ENCODE measurements at places on chromosomes 12 and 14.

DNA sequence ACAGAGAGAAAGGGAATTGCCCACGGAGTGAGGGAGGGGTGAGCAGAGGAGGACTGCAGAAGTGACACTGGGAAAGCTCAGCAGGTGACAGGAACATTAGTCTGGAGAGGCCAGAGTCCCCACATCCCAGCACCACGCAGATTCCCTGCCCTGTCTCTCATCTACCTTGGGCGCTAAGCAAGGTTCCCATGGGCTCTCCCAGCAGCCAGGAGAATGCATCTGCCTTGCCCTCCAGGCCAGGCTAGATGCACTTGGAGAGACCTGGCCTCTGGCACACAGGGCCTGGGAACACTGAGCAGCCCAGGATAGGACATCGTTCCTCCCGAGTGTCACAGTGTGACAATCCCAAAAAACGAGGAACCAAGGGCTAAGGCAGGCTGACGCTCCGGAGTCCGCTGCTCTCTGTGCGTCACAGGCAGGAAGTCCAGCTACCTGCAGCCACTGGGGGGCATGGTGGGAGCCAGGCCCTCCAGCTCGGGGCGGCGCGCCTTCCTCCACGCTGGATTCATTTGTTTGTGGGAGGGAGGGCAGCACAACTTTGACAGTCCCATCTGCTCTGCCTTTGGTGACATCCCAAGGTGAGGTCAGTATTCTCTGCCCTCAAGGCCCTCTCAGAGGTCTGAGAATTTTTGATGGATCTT lies 5.4 kb upstream of the NGB start:
- DNase-seq, result no peak

- no peak for DNase-seq
Observed at GRCh38 chr12:25743679-25744215, 190.7 kb upstream of the LMNTD1 start.

DNA sequence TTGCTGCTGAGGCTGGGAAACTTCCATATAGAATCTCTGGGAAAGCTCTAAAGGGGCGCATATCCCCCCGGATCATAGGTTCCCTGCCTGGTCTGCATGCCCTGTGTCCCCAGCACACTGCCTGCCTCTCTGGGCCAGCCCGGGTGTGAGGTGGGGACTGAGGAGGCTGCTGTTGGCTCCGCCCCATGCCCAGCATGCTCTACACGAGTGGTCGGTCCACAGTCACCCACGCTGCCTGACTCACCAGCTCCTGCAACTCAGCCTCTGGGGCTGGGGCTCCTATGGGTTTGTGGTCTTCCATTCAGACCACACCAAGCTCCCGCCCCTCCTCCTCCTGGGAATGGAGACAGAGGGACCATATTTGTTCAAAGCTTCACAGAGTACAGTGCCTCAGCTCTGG lies 88.5 kb upstream of the ANO2 start:
- DNase-seq, result no peak

- peak; percentile 56 for DNase-seq
Observed at GRCh38 chr12:68040450-68041075, 51.3 kb downstream of the IFNG-AS1 start.

GRCh38 chr12:52636189-52636588 lies 15.8 kb downstream of the KRT2 start:
- DNase-seq, result no peak

DNA sequence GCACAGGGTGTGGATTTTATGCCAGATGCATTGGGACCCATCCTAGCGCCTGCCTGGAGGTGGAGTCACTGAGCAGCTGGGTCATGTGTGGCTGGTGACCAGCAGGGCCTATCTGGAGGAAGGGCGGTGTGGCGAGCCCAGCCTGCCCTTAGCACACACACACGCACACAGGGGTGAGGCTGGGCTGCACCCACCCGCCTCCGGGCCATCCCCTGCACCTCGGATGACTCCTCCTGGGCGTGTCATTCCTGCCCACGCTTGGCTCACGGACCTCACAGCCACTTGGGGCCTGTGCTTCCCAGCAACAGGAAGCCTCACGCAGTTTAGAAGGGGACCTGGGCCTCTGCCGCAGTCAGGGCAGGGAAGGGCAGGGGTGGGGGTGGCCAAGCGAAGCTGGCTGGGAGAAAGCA lies 36.2 kb upstream of the FZD10 start:
- no peak for DNase-seq

GRCh38 chr12:85352016-85352415 lies 72.0 kb downstream of the ALX1 start:
- no peak for DNase-seq

DNA sequence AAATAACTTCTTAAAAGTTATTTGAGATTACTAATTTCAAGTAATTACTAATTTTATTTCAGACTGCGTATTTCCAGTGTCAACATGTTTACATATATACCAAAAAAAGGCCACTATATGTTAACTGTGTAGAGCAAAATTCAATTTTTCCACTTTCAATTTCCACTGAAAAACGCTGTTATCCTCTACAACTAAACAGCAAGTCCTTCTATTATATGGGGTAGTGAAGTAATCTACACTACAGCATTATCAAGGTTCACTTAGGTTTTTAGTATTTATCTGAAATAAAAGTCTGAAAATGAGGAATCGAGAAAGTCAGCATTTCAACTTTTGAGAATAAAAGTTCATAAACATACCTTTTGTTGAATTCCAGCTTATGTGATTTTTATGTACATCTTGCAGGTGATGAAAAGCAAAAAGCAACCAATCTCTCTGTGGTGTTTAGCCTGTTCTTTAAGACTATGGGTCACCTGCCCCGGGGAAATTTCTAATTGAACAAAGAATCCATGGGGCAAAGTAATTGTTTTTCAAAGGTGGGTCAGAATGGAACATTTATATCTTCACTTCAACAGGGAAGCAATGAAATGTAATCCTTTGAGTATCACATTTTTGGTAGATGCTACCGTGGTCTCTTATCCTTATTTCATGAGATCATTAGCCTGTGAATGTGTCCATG lies 3.3 kb downstream of the BTG1 start:
- DNase-seq, result no peak

- DNase-seq, result peak; percentile 12
Observed at GRCh38 chr12:4356041-4356327, 23.5 kb downstream of the FGF23 start.
